NCI-H1930 (cell line): ENCODE measurements at places on chromosomes 2 and 18.

DNA sequence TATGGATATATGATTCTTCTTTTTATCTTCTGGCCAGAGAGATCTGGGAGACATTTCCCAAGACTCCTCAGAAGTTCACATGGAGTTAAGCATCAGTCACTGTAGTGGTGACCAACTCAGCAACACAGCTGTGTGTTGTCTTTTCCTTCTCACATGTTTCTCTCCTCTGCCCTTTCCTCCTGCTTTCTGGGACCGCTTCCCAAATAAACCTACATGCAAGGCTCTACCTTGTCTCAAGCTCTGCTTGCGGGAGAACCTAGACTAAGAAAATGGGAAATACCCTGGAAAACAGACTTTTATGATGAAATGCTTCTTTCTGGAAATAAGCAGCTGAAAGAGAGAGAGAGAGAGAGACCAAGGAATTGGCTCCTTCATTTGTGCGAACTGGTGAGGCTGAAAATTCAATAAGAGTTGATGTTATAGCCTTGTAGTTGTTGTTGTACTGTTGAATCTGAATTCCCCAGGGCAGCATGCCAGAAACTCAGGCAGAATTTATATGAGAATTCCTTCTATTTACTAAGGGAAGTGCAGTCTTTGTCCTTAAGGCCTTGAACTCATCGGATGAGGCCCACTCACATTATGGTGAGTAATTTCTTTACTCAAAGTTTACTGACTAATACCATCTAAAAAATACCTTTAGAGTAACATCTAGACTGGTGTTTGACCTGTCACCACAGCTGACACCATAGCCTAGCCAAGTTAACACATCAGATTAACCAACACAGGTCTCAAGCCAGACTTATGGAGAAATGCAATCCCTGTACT, 22.7 kb upstream of the DSC1 start:
- DNase-seq: no peak

DNA sequence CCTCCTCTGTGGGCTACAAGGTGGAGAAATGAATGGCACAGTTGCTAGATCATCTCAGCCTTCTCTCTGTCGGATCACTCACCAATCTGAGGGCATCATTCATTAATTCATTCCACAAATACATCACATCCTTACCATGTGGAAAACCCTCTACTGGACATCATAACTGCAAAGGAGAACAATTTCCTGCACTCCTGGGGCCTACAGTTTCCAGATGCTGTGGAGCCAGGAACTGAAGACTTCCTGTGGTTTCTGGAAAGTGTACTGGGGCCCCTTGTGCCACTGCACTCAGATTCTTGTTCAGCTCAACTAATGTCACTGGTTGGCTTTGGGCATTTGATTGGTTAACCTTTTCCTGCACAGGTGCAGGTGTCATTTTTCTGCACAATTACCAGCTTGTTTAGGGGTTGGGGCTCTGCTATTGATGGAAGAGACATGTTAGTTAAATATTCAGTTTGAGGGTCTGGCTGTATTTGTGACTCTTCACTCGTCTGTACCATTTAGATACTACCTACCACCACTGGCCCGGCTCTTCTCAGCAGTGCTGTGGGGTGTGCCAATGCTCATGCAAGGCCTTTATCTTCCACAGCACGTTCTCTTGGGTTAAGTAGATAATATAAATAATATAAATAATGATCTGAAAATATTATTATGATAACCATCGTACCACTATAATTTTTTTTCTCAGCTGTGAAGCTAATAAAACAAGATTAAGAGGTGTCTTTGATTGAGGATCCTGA, 427.3 kb downstream of the TSN start:
- DNase-seq: no peak

DNA sequence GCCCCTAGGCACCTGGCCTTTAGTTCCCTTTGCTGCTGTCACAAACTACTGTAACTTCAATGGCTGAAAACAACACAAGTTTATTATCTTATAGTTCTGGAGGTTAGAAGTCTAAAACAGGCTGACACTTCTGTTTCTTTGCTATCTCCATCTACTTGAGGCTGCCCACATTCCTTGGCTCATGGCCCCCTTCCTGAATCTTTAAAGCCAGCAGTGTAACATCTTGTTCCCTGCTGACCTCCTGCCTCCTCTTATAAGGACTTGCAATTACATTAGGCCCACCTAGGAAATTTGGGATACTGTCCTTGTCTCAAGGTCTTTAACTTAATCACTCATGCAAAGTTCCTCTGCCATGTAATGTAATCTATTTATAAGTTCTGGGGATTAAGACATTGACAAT, 6.5 kb downstream of the SMYD1 start:
- DNase-seq: no peak

- no peak for DNase-seq
Measured at GRCh38 chr2:109162999-109163398, 34.0 kb downstream of the SH3RF3 start.

DNA sequence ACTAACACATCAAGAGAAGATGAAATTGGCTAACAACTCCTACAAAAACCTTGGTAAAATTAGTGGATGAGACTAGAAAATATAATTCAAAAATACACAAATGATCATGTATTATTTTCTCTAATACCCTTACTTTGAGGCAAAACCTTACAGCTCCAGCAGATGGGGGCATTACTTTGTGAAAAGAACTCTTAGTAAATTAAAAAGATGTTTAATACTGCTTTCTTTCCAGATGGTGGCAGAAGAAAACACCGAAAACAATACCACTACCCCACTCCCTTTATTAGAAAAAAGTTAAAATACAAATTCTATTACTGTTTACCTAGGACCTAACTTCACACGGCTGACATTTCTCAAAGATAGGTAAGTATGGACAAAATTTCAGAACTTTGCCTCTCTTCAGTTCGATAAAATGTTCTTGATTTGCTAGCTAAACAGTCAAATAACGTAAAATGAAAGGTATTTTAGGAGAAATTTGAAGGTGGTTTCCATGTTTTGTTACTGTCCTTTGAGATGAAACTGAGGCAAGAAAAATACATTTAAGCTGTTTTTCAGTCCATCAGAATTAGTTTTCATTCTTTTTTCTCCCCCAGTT, 30.6 kb downstream of the ORC4 start:
- DNase-seq: no peak

DNA sequence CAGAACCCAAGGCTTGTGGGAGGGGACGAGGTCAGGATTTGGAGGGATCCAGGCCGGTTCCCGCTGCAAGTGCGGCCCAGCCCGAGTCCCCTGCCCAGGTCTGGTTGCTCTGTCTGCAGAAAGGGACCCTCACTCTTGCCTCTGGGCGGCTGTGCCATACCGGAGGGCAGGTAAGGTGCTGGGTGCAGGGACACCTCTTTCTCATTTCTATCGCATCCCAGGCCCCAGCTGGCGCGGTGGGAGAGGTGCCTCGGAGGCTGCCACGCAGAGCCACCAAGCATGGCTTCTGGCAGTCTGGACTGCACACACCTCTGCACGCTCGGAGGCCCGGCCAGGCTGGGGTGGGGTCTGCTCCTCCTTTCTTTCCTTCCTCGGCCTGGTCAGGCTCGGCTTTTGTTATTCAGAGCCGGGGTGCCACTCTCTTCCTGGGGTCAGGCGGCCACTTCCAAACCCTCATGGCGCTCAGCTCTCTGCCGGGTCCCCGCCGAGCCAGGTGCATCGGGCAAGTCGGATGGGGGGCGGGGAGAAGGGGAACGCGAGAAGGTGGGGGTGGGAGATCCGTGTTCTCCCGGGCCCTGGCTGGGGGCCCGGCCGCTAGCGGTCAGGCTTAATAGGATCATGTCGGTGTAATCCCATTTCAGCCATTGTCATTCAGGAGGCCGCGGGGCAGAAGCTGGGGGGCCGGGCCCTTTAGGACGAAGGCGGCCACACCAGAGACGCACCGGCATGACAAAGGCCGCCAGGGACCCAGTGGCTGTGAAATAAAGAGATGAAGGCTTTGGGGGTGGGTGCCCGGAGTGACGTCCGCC, 9.0 kb downstream of the GBX2 start:
- DNase-seq: no peak

DNA sequence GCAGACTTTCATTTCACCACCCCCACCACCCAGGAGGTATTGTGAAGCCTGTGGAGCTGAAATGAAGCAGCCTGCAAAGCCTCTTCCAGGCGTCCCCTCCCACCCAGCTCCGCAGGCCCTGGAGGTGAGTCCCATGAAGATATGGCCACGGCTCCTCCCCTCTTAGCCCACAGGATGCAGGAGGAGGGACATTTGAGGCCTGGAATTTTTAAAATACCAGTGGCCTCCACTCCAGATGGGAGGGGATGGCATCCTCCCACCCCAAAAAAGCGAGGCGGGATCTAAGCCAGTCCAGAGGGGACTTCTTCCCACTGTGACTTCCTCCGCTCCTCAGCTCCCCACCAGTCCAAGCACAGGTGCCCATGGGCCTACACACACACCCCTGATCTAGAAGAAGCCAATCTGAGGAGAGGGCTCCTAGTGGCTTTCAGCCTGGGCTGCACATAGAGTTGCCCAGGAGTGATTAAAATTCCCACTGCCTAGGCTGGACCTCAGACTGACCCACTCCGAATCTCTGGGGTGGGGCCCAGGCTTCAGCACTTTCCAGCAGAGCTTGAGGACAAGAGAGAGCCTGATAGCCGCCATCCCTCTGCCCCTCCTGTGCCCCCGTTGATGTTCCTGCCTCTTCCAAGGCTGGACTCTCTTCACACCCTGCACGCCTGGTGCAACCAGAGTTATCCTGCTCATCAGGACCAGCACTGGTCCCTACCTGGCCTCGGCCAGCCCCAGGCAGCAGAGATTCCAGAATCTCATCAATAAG, 206.9 kb downstream of the TNS1 start:
- no peak for DNase-seq

DNA sequence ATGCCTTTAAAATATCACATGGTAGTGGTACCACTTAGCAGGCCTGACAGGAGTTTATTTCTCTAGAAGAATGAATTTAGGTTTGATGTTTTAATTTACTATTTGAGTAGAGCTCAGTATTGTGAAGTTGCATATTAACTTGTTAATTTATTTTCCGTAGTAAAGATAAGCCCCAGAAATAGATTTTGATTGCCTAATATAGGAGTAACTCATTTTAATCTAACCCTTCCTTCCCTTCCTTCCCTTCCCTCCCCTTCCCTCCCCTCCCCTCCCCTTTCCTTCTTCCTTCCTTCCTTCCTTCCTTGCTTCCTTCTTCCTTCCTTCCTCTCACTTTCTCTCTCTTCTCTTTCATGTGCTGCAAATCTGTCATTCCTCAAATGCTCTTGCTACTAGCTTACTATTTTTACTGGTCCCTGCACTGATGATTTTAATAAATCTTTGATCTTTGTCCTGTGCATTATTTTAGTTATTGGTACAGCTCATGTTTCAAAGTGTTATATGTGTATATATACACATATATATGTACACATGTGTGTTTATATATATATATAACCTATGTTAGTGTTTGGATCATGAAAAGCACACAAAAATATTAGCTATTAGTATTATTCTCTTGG, 862.6 kb upstream of the CNTNAP5 start:
- DNase-seq: no peak

- no peak for DNase-seq
Measured at GRCh38 chr2:119683713-119684443, 4.9 kb downstream of the TMEM177 start.

GRCh38 chr2:201016859-201017258, 53.4 kb upstream of the ORC2 start:
- DNase-seq: no peak

- no peak for DNase-seq
Measured at GRCh38 chr18:59902131-59902992, 2.6 kb downstream of the PMAIP1 start.
